ENCODE measurements at places on chromosomes 13 and 19. TPM values are rescaled to one million over a fixed set of nuclear protein-coding genes. Genes with fewer than 3 reads are reported as not detected.

Gene KLK1
- not detected for total RNA-seq

GRCh38 chr13:80367473-80367872 is 26.5 kb upstream of the SPRY2 start:
- no peak for DNase-seq

- DNase-seq, result no peak
Measured at GRCh38 chr19:45863335-45863839, 440 bp upstream of the SYMPK start.

DNA sequence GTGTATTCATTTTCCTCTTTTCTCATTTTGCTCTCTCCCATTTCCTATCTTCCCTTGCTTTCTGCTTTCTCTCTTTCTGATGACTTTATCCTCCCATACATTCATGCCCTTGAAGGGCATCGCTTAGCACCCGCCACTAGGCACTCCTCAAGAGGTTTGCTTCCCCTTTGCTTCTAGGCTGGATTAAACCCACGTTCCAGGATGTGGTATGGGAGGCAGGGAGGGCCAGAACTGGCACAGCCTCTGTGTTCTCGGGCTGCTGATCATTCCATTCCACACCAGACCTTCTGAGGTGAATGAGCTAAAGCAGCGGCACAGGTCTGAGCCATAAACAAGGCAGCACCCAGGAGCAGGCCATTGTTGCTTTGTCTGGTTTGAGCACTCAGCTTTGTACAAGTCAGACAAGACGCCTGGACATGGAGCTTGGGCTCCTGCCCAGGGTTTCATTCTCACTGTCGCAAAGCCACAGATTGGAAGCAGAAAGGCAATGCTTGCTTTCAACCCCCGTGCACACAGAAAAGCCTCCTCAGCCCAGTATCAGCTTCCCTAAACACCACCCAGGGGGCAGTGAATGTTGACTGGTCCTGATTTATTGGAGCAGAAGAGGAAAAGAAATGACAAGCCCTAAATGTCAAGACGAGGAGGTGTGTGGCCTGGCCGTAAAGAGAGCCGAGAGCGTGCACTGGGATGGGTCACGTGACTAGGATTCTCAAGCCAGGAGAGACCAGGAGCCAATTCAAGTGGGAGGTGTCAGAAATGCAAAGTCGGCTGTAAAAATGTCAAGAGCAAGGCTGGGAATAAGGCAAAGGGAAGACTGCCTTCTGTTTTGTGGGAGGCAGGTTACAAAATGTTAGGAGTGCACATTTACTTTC is 218.0 kb upstream of the SERP2 start:
- DNase-seq, result peak; percentile 58

DNA sequence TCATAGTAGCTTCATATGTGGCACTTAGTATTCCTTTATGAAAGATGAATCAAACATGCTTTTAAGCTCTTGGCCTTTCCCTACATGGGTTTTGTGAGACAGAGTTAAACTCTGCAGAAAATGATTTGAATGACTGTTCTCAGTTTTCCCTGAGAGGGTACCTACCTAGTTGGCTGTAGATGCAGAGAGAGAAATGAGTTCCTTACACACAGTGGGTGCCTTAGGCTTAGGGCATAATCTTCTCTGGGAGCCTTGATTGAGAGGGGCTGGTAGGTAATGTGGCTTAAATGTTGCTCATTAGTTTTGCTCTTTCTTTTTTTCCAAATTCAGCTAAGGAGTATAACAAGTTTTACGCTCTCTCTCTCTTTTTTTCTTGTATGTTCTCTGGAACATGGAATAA is 3.0 kb downstream of the URI1 start:
- DNase-seq, result no peak

Gene HSD17B14
- 1.2 TPM for total RNA-seq

DNA sequence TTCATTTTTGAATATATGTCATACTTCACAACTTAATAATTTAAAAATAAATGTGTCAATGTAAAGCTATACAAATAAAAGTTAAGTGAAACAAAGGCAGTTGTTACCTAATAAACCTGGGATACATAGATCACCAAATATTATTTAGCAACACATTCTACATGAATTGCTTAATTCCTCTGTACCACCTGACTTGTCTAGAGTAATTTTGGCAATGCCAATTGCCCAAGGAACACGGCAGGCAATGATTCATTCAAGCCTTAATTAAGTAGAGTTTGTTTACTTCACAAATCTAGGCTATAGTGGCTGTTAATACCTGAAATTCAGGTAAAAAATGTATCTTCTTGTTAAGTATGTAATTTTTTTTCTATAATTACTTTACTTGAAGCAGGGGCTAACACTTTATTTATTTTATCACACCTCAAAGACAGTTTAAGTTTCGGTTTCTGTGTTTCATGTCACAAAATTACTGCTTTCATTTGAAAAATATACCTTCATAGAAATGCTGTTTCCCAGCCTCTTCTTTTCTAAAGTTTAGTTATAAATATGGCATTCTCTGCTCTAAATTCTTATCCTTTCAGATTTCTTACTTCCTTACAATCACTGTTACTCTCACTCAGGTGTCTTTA is 705.7 kb downstream of the SLITRK5 start:
- DNase-seq, result no peak

GRCh38 chr19:54107876-54108490 is 5.3 kb downstream of the NDUFA3 start:
- DNase-seq, result no peak

GRCh38 chr13:100175078-100175802 is 86.3 kb downstream of the PCCA start:
- DNase-seq, result no peak

GRCh38 chr19:18913466-18913865 is 5.7 kb downstream of the COPE start:
- DNase-seq, result no peak

DNA sequence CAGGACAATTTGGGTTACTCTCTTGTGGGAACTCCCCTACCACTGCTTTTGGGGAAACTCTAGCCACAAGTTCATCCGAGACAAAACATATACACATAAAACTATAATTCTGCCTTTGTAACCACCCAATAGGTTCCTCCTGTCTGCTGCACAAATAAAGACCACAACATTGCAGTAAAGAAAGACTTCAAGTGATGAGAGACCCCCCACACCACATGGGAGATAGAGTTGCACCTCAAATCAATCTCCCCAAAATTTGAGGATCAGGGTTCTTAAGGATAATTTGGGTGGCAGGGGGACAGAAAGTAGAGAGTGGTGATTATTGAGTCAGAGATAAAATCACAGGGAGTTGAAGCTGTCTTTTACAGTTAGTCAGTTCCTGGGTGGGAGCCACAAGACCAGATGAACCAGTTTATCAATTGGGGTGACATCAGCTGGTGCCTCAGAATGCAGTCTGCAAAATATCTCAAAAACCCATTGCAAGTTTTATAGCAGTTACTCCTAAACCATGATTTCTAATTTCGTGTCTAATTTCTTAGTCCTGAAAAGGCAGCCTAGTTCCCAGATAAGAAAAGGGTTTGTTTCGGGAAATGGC is 1348.5 kb downstream of the PCDH9 start:
- no peak for DNase-seq

Gene ZNF730
- not detected for total RNA-seq

- DNase-seq, result no peak
Measured at GRCh38 chr13:111484141-111484925, 163.9 kb downstream of the TEX29 start.

GRCh38 chr19:49097453-49098288 is 12.4 kb downstream of the SNRNP70 start:
- DNase-seq, result peak; percentile 71

Gene SIGLEC12
- not detected for total RNA-seq

DNA sequence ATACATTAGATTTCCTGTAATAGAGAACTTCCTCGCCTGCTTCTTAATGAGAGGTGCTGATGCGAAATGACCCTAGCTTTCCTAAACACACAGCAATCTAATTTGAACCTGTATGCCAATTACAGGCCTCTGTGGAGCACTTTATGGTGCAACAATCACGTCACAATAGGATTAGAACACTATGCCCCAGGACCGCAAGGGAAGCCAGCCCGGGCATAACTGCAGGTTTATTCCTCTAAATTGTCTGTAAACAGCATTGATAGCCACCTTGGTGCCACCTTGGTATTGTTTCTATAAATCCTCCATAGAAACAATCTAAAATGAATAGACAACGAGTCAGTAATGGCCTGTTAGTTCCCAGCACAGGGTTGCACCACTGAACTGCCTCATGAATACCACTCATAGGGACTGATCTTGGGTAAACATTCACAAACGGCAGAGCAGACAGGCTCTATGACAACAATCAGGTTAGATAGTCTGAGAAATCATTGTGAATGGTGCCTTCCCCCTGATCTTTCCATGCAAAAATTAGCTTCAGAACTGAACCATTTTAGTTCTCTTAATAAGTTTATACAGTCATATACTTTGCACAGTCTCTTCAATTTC is 182.5 kb upstream of the OBI1 start:
- DNase-seq, result no peak

GRCh38 chr19:17305517-17306284 is at the start of gene MRPL34:
Gene MRPL34 (plus strand): TSS chr19:17305872. CDS start chr19:17305893, 21 bp downstream.
- peak; percentile 96 for DNase-seq

- no peak for DNase-seq
Measured at GRCh38 chr13:40342461-40342860, 324.0 kb downstream of the FOXO1 start.

Gene UNC13A
- not detected for total RNA-seq

Gene ESD
- total RNA-seq, result 102 TPM

Gene KIR2DL3
- total RNA-seq, result not detected

DNA sequence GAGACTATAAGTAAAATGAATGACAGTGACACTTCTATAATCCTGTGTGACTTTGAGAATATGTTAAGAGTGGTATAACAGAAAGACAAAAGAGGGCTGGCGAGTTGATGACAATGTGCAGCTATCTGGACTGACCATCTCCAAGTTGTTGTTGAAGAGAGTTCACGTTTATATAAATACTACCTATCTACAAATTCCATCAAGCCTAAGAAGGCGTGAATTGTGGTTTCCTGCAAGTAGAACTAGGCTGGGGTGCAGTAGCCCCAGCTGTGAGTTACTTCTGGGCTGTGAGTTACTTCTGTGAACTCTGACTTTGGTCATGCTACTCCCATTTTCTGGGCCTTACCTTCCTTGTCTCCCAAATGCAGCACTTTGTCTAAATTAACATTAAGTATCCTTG is 561.0 kb downstream of the TBC1D4 start:
- DNase-seq, result no peak

DNA sequence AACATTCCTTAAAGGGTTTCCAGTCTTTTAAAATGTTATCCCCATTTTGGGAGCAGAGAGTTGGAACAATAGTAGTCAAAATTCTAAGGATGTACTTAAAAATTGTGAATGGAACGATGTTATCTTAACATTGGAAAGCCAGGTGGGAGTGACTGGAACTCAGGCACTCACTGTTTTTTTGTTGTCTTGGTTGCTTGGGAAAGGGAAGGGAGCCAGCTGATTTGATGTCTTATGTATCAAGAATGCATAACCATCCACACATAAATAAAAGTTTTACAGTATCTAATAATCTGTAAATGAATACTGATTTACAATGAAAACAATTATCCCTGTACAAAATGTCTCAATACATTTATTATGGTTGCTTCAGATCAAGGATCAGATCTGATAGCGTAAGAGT is 88.7 kb downstream of the SLC10A2 start:
- no peak for DNase-seq

DNA sequence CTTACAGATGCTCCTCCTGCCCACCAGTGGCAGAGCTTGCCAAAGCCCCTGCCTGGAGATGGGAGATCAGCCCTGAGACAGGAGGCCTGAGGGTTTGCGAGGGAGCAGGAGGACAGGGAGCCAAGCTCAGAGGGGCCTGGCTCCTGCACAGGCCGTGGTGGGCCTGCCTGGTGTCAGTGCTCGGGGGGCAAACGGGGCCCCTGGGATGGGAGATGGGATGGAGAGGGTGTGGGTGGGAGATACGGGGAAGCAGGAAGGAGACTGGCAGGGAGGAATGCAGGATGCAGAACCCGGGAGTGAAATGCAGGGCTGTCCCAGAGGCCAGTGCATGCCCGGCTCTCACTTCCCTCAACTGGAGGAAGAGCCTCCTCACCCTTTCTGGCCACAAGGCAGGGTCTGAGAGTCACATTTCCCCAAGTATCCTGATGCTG is 19.9 kb downstream of the ELAVL1 start:
- no peak for DNase-seq
